ENCODE measurements at places on chromosomes 7 and 10.
A peak's percentile ranks its signal among the peaks of the same experiment; 100 is the strongest.

- no peak for DNase-seq
Observed at GRCh38 chr10:7986851-7987250, 67.6 kb upstream of the GATA3 start.

DNA sequence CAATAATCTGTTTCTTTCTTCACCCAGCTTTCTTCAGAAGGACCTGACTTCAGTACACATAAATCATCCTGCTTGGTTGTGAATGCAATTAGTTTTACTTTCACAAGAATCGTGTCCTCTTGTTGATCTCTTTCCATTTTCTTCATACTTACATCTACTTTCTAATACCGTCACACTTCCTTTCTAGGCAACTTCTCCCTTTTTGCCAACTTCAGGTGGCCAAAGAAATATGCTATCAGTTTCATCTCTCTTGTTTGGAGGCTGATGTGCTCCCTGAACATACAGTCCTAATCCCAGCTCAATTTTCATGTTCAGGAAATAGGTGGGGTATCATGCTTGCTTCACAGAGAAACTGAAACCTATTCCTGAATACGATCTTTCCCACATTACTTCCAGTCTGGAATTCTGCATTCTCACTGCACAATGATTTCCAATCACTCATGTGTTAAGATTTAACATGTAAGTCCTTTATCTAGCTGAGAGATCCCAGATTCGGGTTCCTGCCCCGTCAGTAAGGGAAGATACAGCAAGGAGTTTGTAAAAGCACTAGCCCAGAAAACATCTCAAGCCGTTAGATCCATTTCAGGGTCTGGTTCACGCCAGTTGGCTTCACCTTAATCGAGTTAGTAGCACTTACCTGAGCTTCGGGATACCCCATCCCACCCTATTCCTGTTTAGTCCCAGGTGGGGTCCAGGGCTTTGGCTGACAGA, 994 bp downstream of the SLC25A28 start:
- DNase-seq = no peak

GRCh38 chr10:114304571-114305421, 65.7 kb downstream of the VWA2 start:
- DNase-seq = peak; percentile 75

DNA sequence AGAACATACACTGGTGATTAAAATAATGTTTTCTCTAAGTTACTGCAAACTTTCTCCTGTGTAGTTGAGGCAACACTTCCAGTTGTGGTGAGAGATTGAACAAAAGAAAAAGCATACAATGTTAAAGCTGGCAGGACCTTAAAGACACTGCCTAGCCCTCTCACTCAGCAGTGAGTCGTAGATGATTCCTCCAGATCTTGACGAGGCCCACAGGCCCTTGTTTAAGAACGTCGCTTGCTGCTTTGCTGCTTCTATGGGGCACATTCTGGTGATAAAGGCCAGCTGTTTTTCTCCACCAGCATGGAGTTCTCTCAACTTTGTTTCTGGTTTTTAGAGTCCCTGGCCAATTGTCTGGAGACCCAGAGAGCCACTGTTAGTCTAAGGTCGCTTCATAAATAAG, 2.8 kb upstream of the DENND11 start:
- no peak for DNase-seq

All from HuH-7 (cell line).